Astrocyte (in vitro differentiated cells and primary cell): ENCODE measurements at places on chromosomes 6 and 20. TPM values are rescaled to one million over a fixed set of nuclear protein-coding genes. Genes with fewer than 3 reads are reported as not detected.
A peak's percentile ranks its signal among the peaks of the same experiment; 100 is the strongest.

Gene CSE1L
- 56.6 and 64.1 TPM in 2 replicates for total RNA-seq

Gene SLC2A10
- total RNA-seq: 12.7 and 16.1 TPM in 2 replicates

GRCh38 chr6:24974182-24975171 is 38.7 kb upstream of the RIPOR2 start:
- DNase-seq: no peak

DNA sequence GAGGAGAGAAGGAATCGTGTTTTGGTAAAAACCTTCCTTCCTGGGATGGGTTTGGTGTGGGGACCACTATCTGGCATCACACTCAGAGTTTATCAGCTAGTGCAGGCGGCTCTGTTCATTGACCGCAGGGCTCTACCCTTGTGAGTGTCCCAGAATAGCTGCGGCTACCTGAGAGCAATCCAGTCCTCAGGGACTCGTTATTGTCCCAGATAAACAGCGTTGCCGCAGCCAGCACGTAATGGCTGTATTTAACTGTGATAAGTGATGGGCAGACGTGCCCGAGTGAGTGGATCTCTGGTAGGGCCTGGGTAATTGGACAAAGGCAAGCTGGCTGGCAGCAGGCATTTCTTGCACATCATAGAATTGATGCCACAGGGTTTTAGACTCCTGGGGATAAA is 163.3 kb downstream of the SOBP start:
- no peak for DNase-seq

DNA sequence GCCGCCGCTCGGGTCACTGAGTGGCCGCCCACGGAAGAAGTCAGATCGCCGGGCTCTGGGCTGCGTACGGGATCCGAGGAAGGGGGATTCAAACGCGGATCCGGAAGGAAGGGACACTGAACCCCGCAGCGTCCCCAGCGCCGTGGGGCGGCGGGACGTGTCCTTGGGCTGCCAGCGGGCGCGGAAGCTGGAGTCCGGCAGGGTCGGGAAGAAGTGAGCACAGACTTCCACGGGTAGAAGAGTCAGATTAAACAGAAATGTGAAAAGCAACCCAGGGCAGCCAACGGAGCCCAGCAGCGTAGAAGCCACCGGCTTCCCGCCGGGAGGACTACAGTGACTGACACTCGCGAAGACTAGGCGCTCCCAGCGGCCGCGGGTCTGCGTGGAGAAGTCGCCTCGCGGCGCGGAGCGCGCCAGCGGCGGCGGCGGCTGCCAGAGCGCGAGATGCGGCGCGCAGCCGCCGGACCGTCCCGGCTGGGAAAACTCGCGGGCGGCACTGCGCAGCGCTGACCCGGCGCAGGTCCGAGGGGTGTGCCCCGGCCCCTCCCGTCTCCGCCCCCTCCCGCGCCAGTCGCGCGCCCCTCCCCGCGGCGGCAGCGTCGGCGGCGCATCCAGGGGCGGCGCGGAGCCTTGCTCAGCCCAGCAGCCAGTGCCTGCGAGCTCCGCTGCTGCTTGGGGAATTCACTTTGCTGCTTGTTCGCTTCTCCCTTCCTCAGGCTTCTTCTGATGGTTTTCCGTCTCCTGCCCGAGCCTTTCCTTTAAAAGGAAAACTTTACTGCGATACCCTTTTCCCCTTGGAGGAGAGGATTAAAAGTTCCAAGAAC is at the start of gene SAMD5:
Gene SAMD5 (plus strand): TSS at position 649 of the 824 bp plus-strand sequence. CDS start 239 bp downstream, outside the sequence.
- peak; percentile 61 for DNase-seq

DNA sequence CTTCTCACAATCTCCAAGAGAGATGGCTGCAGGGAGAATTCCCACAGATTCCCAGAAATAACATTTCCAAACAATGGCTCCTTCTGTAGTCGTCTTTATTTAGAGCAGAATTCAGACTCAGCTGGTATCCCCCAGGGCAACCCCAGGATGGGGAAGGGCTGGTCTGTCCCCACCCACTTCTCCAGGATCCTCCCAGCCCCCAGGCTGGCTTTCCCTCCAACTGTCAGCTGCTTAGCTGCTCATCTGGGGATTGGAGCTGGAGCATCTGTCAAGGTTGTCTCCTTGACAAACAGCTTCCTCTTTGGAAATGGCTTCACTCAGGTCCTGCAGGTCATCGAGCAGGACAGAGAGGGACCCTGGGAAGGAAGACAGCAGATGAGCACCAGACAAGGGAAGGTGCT is 3.5 kb upstream of the PSORS1C2 start:
- DNase-seq: no peak

DNA sequence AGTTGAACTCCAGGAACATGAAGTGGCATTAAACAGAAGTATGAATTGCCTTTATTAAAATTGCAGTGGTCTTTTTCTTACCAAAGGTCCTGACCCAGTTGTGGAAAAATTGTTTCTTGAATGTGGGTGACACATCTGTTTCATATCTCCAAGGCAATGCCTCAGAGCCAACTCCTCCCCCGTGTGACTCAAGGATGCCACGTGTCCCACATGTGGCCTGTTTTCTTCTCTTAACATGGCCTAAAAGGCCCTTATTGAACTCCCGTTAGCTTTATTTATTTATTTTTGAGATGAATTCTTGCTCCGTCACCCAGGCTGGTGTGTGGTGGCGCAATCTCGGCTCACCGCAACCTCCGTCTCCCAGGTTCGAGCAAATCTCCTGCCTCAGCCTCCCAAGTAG is 128.4 kb upstream of the ESR1 start:
- peak; percentile 44 for DNase-seq
